ENCODE measurements at places on chromosomes 1 and 21.

DNA sequence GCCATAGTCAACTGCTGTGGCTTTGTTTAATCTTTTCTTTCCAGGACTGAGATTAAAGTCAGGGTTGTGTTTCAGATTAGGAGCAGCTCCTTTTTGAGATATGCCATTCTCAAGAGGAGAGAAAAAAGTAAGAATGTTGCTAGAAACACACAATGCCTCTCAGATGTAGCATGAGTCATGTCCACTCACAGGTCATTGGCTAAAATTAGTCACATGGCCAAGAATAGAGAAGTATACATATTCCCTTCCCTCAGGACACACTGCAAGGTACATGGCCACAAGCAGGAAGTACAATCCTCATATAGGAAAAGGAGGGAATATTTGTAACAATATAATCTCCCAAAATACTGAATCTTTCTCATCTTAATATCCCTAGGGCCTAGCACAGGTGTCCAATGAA, 141.9 kb upstream of the PTBP2 start:
- DNase-seq = no peak

DNA sequence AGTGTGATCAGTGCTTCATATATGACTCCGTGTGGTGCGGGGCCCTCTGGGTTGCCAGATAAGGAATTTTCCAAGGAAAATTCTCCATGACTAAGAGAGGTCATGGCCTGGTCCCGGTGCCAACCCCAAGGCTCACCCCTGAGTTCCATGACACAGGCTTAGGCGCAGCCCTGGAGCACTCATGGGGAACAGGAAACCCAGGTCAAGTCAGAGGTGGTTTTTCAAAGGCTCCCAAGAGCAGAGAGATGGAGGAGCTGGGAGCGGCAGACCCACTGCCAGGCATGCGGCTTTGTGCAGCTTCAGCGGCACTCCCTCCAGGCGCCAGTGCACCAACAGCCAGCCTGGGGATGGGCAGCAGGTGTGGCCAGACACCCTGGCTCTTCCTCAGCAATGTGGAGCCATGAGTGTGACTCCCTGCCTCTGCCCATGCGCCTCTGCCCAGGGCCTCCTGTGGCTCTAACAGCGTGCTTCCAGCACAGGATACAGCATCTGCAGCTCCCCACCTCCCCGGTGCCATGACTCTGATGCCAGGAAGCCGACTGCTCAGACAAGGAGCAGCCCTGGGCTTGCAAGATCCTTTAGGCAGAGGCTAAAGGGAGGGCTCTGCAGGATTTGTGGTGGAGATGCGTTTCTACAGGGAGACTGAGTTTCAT, 47.3 kb downstream of the GPR161 start:
- DNase-seq = no peak

- no peak for DNase-seq
Measured at GRCh38 chr1:25642574-25643108, 26.1 kb downstream of the MAN1C1 start.

- no peak for DNase-seq
Measured at GRCh38 chr1:169694304-169695075, 16.9 kb downstream of the SELL start.

GRCh38 chr1:92857817-92858216, 26.0 kb downstream of the RPL5 start:
- DNase-seq = no peak

DNA sequence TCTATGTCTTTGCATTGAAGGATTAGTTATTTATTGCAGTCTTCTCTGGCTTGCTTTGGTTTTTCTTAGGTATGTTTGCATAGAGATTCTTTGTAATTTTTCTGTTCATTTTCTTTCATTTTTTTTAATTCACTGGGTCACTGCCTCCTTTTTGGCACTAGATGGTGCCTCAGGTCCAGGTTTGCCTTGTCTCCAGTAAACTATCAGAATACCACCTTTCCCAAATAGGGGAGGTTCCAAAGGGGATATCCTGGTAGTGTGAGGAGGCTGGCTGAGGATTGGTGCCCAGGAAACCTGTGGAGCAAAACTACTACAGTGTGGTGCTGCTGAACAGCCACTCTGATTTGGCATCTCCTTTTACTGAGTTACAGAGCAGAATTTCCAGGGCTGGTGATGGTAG, 257.1 kb downstream of the KCTD3 start:
- no peak for DNase-seq

- no peak for DNase-seq
Measured at GRCh38 chr1:33228935-33229487, 27.3 kb upstream of the ZNF362 start.

DNA sequence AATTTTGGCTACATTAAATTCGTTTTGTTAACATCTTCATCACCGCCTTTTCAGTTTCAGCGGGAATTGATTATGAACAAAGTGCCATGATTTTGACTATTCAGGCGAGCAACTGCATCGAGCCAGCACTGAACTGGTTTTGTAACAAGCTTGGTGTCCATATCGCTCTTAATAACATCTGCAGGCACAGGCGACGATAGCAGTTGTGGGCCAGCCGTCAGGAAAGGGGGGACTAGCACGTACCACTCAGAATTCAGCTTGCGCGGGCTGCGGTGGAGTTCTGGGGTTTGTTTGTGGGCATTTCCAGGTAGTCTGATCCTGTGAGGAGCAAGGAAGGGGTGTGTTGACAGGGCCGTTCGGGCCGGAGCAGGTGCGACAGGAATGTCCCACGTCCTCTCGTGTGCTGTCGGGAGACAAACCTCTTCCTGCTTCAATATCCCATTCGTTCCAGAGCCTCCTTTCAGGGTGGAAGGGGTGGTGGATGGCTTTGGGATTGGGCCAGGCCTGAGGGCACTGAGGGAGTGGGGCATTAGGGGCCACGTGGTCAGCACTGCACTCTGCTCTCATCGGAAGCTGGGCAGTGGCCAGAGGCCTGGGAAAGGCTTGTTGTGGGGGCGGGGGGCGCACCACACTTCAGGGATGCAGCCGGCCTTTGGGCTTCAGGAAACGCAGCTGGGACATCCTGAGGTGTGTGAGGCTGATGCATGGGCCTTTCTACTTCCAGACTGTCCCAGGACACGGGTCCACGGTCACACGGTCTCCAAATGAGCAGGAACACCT, 39.1 kb downstream of the SKI start:
- DNase-seq = no peak

- no peak for DNase-seq
Measured at GRCh38 chr1:2087766-2088165, 37.6 kb downstream of the PRKCZ start.

- no peak for DNase-seq
Measured at GRCh38 chr1:19388980-19389379, 76.9 kb downstream of the SLC66A1 start.

DNA sequence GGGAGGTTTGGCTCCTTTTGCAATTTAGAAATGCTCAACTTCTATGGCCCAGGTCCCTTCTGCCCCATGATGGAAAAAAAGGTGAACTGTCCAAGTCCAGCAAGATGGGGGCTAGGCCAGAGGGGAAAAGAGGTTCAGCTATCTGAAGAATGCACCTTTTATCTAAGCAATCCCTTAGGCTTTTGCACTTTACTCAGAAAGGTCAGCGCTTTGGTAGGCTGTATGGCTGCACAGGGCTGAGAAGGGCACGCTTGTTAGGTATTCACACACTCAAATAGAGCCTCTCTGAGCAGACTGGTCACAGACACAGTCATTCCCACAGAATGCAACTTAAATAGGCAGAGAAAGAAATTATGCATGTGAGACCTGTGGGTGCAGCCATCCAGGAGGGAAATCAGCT, 31.0 kb downstream of the KANK4 start:
- no peak for DNase-seq

DNA sequence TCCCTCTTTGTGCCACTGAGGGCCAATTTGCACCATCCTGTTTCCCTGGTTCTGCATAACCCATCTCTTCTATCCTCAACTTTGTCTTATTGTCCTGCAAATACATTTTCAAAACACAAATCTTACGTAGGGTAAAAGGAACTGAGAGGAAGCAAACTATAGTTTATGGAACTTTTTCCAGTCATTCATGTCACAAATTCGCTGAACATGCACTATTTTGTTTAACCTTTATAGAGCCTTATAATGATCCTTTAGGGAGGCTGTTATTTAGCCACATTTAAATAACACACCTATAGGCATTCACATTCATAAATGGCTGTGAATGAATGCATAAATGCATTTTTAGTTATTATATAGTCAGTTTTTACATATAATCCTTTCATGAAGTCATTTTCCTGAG, 85.0 kb downstream of the PLPPR5 start:
- no peak for DNase-seq

- DNase-seq = no peak
Measured at GRCh38 chr1:100862591-100862990, 32.1 kb downstream of the EXTL2 start.

DNA sequence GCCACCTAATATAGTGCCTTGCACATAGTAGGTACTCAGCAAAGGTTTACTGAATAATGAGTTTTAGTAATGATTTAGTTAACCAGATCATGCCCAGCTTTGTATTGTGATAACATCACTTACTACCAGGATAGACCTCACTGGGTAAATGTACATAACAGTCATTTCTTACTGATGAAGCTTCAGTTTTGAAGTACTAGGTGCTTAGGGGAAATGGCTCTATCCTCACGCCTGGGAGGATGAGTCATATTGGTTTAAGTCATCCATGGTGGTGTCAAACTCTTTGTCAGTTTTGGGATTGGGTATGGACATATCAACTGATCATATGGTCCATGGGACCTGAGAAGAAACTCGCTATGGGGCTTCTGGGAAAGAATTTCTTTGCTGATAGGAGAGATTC, 90.6 kb upstream of the USP24 start:
- DNase-seq = no peak

DNA sequence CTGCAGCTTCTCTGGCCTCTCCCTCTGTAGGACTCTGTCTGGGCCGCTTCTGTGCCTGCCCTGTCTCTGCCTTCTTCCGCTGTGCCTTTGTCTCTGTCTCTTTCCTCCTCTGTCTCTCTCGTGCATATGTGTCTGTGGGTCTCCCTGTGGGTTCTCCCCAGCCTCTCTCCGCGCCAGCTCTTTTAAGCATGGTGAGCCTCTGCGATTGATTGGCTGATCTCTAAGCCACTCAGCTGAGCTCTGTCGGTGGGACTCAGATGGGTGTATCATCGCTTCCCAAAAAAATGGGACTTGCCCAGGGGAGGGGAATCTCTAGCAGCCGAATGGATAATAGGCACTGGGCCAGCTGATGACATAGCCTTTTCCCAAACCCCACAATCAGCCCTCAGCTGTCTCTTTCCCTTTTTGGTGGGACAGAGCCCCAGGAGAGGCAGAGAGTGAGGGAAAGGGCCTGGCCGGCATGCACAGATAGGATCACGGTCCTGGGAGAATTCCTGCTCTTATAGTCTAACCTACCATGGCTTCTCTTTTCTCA, at the start of gene ADAMTS4:
ADAMTS4 (minus strand) TSS at position 158 of the 535 bp plus-strand sequence. CDS start 427 bp downstream, outside the sequence.
- DNase-seq = no peak

- DNase-seq = no peak
Measured at GRCh38 chr1:59368008-59368670, 71.2 kb downstream of the FGGY start.

- no peak for DNase-seq
Measured at GRCh38 chr1:151145304-151146071, 943 bp downstream of the SEMA6C start.

GRCh38 chr1:71228241-71228640, 147.4 kb upstream of the ZRANB2 start:
- DNase-seq = no peak

- DNase-seq = peak; percentile 37
Measured at GRCh38 chr1:22662318-22662717, 9.3 kb downstream of the C1QB start.

DNA sequence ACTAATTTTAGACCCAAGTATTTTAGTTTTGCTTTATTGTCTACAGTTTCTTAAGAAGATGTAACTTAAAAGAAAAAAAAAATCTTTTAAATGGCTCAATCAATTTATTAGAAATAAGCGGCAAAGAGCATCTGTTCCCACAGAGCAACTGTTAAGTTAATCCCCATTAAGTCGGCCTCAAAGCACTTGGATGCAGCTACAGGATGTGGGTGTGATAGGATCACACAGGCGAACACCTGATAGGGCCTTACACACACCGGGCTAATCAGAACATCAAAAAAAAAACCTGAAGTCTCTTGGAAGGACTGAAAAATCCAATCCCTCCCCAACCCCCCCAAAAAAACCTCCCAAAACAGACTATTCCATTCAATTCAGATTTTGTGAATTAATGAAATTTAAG, 23.0 kb downstream of the APP start:
- no peak for DNase-seq

DNA sequence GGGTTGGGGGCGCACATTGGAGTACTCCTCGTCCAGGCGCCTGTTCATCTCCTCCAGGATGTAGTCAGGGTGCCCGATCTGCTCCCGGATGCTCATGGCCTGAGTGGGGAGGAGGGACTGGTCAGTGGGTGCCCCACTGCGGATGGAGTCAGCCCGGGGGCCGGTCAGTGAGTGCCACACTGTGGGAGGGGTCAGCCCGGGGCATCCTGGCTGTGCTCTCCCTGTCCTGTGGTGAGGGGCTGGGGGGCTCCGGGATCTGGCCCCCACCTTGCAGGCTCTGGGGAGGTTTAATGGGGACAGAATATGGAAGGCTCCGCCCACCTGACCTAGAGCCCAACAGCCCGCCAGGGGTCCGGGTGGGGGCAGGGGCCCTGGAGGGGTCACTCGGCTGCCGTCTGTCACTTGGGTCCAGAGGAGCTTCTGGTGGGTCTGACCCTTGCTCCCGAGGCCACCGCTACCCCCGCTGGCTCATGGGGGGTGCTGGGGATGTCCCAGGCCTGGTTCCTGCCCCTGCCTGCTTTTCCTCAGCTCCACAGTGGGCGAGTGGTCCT, 8.8 kb downstream of the PRXL2B start:
- DNase-seq = no peak

GRCh38 chr1:12544992-12545391, 73.0 kb downstream of the DHRS3 start:
- no peak for DNase-seq

Measured in NCI-H510A treated with DMSO at 0.1 percent for 48 hours (cell line).